ENCODE measurements at places on chromosomes 7 and 10. TPM values are rescaled to one million over a fixed set of nuclear protein-coding genes. Genes with fewer than 3 reads are reported as not detected.

GRCh38 chr10:92562424-92562823 lies 11.5 kb downstream of the IDE start:
- DNase-seq, result no peak

DNA sequence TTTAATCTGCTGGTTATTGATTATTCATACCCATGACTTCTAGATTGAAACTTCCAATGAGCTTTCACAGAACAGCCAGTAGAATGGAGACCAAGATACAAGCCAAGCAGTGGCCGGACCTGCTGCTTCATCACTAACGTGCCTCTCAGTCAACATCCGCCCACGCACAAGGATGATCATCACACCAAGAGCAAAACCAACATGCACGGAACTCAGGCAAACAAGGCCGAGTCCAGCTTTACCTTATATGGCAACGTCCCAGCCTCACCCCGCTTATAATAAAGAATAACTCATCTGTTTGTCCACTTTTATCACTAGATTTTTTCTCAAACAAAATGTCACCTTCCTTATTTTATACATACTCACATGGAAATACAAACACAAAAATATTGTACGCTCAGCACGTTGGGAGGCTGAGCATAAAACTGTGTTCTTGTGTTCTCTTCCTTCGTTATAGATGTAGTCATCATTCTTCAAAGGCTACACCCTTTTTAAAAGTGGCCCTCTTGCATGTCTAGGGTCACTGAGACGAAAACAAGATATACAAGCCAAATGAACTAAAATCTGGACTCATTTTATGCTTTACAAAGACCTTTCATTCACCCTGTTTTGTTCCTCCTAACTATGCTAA lies 122.7 kb downstream of the SFMBT2 start:
- no peak for DNase-seq

DNA sequence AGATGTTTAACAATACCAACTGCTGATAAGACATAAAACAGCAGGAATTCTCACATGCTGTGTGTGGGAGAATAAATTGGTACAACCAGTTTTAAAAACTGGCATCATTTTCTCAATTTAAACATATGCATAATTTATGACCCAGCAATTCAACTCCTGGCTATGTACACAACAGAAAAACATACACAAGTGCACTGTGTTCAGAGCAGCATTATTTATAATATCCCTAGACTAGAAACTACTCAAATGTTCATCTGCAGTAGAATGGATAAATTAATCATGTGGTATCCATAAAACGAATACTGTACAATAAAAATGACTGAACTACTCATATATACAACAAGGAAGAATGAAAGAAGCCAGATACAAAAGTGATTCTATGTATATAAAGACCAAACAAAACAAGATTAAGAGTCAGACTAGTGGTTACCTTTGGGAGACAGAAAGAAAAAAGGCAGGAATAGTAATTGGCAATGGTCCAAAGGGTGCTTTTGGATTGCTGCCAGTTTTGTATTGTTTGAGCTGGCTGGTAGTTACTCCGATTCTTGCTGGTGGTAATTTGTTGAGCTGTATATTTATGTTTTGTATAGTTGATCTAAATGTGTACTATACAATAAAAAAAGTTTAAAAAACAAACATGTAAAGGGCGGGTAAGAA lies 306.0 kb downstream of the TFEC start:
- peak; percentile 11 for DNase-seq

GRCh38 chr10:25175527-25176420 lies 973 bp downstream of the GPR158 start:
- peak; percentile 0 for DNase-seq

GRCh38 chr10:88830643-88831268 lies 20.9 kb downstream of the ANKRD22 start:
- no peak for DNase-seq

DNA sequence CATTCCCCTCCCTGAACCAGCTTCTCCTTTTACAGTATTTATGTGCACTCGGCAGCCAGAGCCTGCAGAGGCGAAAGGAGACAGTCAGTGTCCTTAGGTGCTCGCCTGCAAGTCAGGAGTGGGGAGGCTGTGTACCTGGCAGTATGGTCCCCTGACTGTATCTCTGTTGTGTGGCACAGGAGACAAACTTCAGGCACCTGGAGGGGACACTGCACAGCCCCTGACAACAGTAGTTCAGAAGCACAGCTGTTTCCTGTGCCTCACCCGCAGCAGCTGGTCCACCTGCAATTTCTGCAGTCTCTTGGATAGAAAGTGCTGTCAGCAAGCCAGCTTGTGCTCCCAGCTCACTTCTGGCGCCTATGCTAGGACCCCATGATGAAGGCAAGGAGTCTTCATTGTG lies 73.4 kb upstream of the LAMB4 start:
- no peak for DNase-seq

DNA sequence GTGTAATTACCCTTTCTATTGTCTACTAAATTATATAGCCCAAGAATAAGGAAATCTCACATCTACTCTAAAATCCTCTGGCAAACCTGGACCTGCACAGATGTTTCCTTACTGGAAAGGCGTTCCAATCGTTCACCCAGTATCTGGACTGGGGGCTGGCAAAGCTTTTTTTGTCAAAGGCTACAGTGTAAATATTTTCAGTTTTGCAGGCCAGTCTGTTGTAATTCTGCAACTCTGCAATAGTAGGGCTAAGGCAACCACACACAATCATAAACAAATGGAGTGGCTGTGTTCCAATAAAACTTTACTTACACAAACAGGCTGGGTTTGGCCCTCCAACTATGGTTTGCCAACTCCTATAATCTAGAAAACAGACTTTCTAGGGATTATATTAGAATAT lies 56.2 kb downstream of the GLI3 start:
- no peak for DNase-seq

SPDYE11 gene
- 0.20 TPM for polyA plus RNA-seq

LRRC61 gene
- polyA plus RNA-seq, result 9.4 TPM

Measured in muscle of leg (tissue), 16 donors.